T-helper 17 cell (primary cell): ENCODE measurements at places on chromosomes 16 and 17.

- no peak for DNase-seq
These were observed 12.5 kb upstream of the GINS3 start for GRCh38 chr16:58379736-58380135.

GRCh38 chr16:54519161-54519695 lies 232.6 kb upstream of the IRX3 start:
- no peak for DNase-seq

DNA sequence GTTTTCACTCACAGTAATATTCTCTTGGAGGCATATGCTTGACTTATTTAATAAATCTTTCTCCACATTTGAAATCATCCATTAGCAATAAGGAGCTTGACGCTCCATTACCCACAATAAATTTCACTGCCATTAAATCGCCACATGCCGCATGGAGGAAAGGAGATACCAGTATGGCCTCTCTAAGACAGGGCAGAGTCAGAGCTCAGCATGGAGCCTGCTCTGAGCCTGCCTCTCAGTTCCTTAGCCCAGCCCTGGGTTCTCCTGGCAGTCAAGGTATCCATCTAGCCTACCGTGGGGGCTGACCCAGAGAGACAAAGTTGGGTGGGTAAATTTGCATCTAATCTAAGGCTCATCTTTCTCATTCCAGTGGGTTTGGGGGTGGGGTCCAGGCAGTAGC lies 80.3 kb upstream of the CES5A start:
- no peak for DNase-seq

DNA sequence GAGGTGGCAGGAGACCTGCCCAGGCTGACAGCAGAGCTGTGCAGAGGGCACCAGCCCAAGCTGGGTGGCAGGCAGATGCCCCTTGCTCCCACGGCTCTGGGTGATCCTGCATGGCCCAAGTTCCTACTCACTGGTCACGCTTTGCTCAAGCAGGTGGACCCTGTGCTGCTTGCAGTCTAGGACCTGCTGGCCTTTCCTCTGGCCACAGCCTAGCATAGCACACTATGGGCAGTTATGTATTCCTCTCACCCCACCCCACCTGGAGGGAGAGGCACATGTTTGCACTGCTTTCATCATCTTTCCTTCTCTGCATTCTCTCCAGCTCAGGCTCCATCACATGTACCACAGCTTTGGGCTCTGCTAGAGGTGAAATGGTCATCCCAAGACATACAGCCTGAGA lies 19.6 kb upstream of the SREBF1 start:
- no peak for DNase-seq

DNA sequence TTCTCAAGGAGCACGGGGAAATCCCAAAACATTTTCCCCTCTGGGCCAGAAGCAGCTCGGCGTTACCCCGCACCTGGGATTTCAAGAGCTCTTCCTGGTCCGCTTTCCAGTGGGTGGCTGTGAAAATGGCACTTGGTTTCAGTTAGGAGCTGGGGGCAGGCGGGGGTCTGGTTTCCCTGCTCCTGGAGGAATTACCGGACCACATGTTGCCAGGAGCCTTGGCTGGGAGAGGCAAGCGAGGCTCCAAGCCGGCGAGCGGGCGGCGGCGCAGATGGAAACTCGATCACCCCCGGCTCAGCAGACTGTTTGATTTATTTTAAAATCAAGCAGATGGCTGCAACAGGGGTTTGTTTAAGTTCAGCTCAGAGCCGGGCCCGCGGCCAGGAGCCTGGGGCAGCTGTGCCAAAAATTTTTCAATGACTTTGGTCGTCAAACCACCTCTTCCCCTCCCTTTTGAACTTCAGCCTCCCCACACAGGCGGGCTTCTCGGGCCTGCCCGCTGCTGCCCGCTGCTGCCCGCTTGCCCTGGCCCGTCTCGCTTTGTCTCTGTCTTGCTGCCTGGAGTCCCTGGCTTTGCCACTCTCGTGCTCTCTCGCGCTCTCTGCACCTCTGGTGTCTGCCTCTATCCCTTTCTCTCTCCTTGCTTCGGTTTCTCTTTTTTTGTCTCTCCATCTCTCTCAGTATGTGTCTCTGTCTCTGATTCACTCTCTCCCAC lies 108.0 kb upstream of the CIBAR2 start:
- DNase-seq: no peak

- DNase-seq: no peak
These were observed 58.1 kb downstream of the ZFHX3 start for GRCh38 chr16:72989579-72990551.

DNA sequence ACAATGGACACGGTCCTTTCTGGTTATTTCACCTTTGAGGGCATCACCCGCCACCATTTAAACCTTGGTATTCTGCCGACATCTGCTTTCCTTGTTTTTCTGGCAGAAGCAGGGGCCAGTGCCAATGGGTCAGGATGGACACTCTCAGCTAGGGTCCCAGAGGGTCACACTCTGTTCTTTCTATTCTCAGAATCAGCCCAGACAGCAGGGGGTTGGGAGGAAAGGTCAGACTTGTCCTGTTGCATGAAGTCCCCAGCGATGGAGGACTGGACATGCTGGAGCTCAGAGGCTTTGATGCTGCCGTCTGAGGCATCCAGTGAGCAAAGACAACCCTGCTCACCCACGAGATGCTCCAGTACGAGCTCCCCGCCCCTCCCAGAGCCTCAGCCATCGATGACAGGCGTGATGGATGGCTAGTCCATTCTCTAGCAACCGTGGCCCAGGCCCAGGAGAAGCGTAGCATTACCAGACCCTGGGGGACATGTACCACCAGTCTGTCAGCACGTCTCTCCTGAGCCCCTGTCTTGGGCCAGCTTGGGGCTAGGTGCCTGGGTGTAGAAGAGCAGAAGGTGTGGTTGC lies 62.0 kb downstream of the FOXL1 start:
- no peak for DNase-seq
